ENCODE measurements at places on chromosomes 7 and 10.

DNA sequence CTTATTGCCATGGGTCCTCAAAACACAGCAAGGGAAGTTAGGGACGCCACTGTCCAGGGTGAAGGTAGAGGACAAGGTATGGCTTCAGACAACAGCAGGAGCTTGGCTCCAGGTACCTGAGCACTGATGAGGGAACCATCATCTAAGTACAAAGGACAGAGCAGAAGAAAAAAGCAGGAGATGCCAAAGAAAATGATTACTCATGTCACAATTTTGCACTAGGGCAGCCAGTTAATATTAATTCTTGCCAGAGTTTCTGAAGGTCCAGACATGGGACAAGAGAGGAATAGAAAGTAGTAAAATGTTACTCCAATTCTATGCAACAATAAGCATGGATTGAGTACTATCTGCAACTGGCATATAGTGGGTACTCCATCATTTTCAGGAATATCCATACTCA, 14.1 kb downstream of the PTN start:
- no peak for DNase-seq

GRCh38 chr10:96860631-96861277, 28.7 kb downstream of the LCOR start:
- DNase-seq = no peak

DNA sequence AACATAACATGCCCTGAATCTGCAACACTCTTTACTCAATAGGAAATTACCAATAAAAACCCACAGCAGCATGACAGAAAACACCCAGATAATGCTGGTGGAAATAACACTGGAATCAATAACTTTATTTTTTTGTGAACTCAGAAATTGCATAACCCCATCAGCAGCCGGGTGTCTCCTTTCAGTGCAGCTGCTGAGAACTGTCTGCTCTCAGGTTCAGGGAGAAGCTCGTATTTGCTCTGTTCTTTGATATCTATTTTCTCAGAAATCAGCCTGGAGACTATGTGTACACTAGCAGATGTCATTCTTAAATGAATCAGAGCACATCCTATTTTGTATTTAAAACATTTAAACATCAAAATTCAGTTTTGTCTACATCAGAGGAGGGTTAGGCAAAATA, 506.0 kb downstream of the POM121L12 start:
- no peak for DNase-seq

DNA sequence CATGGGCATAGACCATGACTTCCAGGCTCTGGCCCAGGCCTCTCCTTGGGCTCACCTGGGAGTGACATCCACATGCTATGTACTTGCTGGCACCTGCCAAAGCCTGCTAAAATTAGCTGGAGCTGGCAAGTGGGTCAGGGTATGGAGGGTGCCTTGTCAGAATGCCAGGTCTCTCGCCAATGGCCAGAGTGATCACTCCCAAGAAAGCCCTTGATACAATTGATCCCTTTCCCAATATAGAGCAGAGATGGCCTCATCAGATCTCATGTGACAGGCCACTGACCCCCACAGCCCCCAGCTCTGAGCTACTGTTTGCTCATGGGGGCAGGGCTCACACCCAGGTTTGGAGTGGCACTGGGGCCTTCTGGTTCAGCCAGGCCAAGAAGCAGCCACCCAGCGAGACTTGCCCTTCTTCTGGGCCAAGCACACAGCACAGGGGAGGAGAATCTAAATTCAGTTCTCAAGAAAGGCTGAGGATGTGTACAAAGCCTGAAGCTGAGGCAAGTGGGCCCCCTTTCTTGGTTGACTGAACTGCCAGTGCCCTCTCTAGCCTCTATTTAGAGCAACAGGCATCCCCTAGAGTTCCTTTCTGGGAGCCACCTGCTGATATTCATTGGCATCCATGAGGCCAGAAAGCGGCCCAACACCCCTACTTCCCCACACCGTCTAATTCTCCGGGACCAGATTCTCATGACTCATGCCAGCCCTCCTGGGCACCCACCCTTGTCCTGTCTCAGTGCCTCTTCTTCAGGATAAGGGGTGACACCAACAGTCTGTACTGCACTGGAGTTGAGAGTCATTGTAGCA, 18.9 kb upstream of the MYL7 start:
- DNase-seq = no peak

Data from GM03348 (cell line).